ENCODE measurements at places on chromosomes 13 and 19.

DNA sequence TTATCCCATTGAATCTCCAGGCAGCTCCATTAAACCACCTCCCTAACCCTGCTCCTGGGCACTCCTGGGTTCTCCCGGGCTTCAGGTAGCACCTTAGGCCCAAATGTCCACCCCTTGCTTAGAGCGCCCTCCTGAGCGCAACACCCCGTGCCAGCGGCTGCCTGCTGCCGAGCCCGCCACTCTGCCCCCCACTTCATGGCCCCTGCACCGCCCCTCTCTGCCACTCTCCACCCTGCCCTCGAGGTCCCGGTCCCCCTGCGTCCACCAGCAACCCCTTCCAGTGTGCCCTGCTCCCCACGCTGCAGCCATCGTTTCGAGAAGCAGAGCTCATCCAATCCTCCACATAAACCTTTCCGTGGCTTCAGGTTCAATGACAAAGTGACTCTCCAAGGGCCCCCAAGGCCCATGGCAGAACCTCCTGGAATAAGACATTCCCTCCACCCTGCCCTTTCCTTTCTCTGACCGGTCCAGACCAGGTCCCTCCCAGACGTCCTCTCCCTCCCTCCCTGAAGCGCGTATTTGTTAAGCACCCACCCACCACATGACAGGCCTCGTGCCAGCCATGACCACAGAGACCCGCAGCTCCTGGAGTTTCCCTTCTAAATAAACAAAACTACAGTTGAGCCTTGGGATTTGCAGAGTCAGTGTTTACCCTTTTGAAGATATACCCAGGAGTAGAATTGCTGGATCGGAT is 66.6 kb downstream of the ARHGEF18 start:
- DNase-seq: no peak

- DNase-seq: no peak
Measured at GRCh38 chr19:55087542-55087901, 11.9 kb downstream of the EPS8L1 start.

DNA sequence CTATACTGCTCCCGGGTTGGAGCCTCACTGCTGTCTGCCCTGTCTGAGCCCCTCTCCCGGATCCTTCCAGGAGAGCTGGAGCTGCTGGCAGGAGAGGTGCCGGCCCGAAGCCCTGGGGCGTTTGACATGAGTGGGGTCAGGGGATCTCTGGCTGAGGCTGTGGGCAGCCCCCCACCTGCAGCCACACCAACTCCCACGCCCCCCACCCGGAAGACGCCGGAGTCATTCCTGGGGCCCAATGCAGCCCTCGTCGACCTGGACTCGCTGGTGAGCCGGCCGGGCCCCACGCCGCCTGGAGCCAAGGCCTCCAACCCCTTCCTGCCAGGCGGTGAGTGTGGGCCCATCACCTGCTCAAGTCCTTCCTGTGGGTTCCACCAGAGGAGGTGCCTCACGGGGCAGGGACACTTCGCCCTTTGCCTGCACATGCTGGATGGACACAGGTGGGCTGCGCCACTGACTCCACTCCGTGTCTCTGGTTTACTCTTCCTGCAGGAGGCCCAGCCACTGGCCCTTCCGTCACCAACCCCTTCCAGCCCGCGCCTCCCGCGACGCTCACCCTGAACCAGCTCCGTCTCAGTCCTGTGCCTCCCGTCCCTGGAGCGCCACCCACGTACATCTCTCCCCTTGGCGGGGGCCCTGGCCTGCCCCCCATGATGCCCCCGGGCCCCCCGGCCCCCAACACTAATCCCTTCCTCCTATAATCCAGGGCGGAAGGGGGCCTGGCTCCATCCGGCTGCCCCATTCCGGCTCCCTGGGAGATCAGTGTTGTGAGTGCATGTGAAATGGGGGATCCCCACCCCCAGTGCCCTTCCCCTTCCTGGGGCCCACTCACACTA is 19.8 kb downstream of the EPN1 start:
- DNase-seq: no peak

DNA sequence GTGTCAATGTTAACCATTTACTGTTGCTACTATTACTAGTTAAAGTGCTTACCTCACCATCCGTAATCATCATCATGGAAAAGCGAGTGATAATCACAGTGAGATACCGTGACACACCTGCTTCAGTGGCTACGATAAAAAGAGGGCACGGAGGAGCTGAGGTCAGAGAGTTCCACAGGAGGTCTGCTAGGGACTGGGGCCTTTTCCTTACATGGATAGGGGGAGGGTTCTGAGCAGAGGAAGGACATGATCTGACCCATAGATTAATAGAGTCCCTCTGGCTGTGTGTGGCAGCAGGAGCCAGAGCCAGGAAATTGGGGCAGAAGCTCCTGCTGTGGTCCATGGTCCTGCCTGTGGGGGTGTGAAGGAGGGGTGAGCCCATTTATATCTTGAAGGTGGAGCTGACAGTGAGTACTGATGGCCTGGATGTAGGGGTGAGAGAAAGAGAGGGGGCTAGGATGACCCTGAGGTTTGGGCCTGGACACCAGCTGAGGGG is 136.7 kb downstream of the SIPA1L3 start:
- no peak for DNase-seq

GRCh38 chr19:47013041-47013517 is 6.6 kb upstream of the NPAS1 start:
- DNase-seq: peak; percentile 70

DNA sequence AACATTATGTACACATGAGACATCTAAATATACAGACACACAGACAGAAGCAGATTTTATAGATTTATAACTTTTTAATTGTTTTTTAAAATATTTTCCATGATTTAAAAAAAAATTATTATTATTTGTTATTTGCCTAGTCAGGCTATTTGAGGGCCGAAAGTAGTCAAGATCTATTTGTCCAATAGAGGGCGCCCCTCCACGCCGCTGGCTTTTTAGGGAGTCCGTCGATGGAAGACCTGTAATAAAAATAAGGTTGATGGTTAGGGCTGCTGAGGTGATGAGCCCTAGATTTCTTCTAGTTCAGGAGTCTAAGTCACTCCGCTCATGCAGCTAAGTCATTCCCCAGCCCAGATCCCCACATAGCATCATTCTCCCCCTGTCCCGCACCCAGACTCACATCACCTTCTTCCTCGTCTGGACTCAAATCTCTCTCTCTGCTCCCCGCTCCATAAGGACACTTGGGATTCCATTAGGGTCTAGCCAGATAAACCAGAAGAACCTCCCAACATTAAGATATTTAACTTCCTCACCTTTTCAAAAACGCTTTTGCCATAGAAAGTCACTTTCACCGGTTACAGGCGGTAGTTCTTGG is 33.9 kb upstream of the CEACAM21 start:
- peak; percentile 73 for DNase-seq

DNA sequence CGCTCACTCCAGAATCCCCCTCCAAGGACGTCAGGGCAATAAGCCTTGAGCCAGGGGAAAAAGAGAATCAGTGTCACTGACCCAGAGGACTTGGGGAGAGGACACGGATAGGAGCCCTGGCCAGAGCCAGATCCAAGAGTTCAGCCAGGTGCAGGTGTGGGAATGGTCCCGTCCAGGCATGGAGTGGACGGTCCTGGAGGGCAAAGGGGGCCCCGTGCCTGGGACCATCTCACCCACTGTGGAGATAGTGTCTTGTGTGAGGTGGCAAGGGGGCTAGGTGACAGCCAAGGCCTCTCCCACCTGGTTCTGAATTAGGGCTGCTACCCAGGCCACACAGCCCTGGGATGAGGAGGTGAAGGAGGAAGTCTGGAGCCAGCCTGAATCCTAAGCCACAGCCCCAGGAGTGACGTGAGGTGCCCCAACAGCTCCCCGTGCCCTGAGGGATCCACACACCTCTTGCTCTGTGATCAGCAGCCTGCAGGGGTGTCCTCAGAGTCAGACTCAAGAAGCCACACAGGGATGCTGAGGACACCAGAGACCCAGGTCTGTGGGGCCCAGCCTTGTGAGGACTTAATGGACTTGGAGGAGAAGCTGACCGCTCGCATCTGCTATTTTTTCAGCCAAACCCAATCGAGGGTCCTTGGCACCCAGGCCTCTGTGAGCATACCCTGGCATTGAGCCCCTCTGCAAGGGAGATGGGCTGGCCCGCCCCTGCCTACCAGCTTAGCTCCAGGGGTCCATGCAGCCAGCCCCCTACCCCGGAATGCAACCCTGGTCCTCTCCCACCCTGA is 16.4 kb upstream of the ZNF14 start:
- DNase-seq: no peak

DNA sequence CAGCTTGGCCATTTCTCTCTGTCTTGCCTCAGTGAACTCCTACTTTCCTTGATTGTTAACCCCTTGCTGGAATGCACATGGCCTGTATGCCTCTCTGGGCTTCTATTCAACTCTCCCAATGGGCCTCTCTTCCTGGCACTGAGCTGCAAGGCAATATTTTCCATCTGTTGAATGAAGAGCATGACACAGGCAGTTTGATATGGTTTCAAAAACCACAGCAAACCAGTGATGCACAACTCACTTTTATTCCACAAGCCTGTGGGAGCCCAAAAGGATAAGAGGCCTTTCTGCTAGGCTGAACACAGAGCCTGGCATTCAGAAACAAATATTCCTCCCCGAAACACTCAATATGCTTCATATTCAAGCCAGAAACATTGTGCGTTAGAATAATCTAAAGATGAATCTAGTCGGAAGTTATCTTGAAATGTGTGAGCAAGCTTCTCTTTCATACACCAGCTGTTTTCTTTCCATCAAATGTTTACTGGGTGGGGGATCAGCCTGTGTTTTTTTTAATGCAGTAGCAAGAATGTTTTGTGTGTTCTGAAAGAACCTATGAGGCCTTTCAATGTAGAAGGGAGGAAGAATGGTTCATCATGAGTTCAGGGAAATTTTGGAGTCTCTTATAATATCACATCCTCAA is 443.1 kb upstream of the SPRY2 start:
- no peak for DNase-seq

DNA sequence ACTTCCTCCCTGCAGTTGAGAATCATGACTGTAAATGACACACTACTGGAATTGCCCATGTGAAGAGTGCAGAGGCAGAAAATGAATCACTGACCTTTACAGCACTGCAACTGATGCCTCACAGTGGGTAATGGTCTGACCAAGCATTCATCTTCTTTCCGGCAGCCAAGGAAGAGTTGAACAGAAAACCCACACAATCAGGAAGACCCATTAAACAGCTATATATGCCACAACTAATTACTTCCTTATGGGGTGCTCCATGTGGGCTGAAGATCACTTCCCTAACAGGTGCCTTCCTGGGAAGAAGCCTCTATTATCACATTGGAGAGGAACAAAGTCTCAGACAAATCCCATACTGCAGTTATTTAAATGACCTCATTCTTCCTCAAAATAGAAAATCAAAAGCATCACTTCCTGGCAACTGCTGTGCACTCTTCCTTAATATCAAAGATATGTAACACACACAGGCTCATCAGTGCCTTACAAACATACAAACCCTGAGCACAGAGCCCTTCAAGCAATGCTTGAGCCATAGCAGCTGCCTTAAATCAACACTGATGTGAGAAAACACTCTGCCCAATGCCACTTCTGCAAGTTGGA is 45.8 kb downstream of the RUBCNL start:
- DNase-seq: peak; percentile 47

DNA sequence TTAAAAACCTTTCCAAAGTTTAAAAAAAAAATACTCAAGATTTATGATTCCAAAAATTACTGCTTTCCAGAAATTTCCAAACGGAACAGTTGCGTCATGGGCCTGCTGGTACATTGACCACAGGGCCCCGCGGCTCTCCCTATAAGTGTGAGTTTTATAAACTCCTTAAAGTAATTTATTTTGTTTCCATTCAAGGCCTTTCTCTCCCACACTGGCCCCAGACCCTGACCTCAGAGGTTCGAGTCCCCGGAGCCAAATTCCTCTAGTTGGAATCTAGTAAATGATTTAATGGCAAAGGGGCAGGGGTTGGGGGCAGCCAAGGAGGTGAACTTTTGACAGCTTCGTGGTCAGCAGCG is 97.5 kb downstream of the INSR start:
- DNase-seq: no peak

DNA sequence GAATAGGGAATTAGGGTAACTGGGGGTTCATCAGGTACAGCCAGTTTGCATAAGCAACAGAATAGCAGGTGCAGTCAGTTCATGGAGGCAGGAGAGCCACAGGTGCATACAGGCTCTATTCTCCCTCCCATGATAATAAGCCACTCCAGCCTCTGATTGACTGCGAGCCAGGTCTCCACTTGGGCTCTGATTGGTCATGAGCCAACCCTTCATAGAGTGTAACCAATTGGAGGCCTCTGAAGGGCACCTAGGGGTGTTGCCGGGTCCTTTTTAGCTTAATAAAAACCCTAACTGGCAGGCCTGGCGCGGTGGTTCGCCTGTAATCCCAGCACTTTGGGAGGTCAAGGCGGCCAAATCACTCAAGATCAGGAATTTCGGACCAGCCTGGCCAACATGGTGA is 8.7 kb upstream of the CKM start:
- no peak for DNase-seq

GRCh38 chr13:40982772-40983171 is 36.3 kb downstream of the ELF1 start:
- peak; percentile 62 for DNase-seq

DNA sequence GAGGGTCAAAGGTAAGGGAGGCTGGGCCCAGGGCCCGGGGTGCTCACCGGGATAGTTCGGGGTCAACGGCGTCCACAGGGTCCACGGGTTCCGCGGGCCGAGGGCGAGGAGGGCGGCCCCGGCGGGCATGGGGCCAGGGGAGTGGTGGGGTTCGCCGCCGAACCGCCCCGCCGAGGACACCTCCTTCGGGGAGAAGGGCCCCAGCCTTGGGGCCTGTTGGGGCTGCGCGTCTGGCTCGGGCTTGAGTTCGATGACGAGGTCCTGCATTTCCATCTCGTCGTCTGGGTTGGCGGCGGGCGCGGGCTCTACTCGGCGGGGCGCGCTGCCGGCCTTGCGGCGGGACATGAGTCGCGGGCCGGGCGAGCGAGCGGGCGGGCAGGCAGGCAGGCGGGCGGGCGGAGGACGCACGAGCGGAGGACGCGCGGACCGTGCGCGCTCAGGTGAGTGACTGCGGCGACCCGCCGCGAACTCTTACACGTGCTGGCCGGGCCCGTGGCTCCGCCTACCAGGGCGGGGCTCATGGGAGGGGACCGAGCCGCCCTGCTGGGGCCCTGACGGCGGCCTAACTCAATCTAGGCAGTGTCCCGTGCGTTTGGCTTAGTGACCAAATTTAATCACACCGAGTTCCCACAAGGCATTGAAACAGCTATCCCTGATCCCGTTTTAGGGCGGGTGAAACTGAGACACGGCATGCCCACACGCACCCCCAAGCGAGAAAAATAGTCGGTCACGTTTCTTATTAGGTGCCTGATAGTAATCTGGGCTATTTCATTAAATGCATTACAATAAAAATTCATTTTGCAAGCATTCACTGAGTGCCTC is at the start of gene ZNF296:
Gene ZNF296 (minus strand): TSS at position 450 of the 822 bp plus-strand sequence. CDS start 105 bp downstream, at position 345.
- peak; percentile 58 for DNase-seq

DNA sequence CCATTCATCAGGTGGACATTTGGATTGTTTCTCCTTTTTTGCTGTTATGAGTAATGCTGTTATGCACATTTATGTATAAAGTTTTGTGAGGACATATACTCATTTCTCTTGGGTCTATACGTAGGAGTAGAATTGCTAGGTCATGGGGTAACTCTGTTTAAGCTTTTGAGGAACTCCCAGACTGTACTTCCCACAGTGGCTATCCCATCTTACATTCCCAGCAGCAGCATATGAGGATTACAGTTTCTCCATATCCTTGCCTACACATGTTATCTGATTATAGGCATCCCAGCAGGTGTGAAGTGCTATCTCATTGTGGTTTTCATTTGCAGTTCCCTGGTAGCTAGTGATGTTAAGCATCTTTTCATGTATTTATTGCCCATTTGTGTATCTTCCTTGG is 5.9 kb downstream of the ZSCAN22 start:
- no peak for DNase-seq
